ENCODE measurements at places on chromosomes 13 and 19. TPM values are rescaled to one million over a fixed set of nuclear protein-coding genes. Genes with fewer than 3 reads are reported as not detected.

The CD209 gene
- total RNA-seq = 0.82 TPM

The DEDD2 gene
- total RNA-seq = 20.0 TPM

- no peak for DNase-seq
Observed at GRCh38 chr13:26060357-26060756, 8.5 kb upstream of the SHISA2 start.

GRCh38 chr13:38824342-38824741, 137.5 kb downstream of the FREM2 start:
- no peak for DNase-seq

The KIR3DL1 gene
- not detected for total RNA-seq

DNA sequence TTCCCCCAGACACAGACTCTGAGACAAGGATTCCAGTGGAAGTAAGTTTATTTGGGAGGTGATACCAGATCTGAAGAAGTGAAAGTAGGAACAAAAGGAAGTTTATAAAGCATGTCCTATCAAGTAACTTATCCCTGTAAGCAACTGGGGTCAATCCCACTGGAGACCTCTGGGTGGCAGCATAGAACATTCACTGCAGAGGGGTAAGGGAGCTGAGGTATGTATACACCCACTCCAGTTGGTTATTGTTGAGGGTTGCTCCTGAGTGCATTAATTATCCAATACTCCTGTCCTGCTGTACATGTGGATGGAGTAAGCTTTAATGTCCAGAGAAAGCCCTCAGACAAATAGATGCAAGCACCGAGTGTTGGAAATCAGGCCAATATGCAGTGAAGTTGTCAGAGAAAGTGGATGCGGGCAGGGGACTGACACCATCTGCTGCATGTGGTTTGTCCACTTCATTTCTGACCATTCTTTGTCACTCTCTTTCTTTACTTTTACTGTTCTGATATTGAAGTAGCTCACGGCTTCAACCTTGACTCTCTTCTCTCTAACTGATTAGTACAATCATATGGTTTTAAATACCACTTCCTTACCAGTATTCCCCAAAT, 46.7 kb downstream of the NOTCH3 start:
- DNase-seq = no peak

GRCh38 chr19:1098177-1099051, 3.2 kb upstream of the POLR2E start:
- no peak for DNase-seq

The SGCG gene
- 0.82 TPM for total RNA-seq

DNA sequence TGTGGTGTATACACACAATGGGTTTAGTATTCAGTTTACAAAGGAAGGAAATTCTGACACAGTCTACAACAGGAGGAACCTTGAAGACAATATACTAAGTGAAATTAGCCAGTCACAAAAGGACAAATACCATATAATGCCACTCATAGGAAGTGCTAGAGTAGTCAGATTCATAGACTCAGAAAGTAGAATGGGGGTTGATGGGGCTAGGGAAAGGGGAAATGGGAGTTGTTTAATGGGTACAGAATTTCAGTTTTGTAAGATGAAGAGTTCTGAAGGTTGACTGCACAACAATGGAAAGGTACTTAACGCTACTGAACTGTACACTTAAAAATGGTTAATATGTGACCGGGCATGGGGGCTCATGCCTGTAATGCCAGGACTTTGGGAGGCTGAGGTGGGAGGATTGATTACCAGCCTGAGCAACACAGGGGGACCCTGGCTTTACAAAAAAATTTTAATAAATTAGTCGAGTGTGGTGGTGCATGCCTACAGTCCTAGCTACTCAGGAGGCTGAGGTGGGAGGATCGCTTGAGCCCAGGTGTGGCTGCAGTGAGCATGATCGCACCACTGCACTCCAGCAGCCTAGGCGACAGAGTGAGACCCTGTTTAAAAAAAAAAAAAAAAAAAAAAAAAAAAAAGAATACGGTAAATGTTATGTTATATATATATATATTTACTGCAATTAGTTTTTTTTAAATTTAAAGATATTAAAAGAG, 45.0 kb downstream of the SLC15A1 start:
- no peak for DNase-seq

- no peak for DNase-seq
Observed at GRCh38 chr13:98289339-98289945, 112.4 kb upstream of the RNF113B start.

The CRB3 gene
- total RNA-seq = 0.41 TPM

The ZFP14 gene
- 65.6 TPM for total RNA-seq

The EPS8L1 gene
- total RNA-seq = 2.9 TPM

GRCh38 chr13:62357887-62358645, 942.4 kb upstream of the PCDH20 start:
- DNase-seq = no peak

GRCh38 chr19:16244091-16244490, 46.4 kb downstream of the AP1M1 start:
- no peak for DNase-seq

DNA sequence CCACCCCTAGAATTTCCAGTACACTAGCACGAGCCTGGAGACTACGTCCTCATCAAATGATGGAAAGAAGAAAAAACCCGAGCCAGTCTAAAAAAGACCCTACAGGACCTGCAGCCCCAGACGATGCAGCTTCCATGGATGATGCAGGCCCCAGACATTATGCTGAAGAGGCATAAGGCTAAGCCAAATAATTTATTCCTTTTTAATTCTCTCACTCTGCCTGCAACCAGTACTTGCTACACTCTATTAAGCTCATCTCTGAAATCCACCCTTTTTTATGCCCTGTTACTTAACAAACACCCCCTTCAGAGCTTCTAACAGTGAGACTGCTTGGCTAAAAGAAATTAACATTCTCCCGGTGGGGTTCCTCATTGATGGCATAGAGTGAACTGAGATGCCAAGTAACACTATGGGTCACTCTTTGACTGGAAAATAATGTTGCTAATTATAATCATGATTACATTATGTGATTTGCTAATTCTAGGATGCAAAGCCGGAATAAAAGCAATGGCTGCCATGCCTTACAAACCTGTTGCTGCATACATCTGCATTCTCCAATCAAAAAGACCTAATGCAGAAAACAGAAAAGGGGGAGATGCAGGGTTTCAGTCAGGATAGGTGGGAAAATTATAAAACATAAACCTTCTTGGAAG, 1462.4 kb downstream of the UQCRFS1 start:
- no peak for DNase-seq

DNA sequence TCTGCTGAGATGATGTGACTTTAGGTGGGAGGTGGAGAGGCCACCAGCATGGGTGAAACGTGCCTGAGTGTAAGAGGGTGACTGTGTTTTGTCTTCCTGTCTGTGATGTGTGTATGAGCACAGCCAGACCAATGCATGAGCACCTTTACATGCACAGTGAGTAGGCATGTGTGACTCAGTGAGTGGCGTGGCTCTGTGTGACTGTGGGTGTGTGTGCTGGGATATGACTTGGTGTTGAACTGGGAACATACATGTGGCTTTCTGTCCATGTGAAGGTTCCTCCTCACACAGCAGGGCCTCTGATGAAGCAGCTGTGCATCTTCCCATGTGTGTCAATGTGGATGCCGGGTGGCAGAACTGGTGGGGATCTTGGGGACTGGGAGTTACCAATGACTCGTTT, 19.9 kb upstream of the LGALS13 start:
- no peak for DNase-seq

GRCh38 chr13:44158881-44159632, 214.6 kb upstream of the SERP2 start:
- no peak for DNase-seq

The IFI30 gene
- 0.41 TPM for total RNA-seq

DNA sequence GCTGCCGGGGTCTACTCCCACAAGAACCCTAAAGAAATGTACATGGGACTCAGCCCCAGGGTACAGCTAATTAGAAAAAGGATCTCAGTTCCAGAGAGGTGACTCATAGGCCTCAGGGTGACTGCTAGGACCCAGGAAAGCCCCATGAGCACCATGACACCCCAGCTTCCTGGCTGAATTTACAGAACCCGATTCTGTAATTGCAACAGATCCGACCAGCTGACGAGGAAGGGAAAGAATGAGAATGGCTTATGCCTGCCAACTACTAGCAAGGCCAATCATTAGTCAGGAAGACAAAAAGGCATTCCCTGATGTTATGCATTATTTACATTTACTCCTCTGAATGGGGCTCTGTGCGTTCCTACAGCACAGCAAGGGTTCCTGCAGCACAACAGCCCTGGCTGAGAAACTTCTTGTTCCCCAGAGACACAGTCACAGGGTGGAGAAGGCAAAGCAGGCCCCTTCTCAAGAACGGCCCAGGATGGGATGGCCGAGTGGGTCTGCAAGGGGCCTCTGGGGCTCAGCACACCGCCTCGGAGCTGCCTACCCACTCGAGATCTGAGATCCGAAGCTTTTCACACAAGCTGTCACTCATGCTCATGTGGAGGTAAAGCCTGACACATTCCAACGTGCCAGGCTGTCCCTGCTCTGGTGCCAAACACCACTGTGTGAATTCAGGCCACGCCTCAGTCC, 27.2 kb downstream of the PBX4 start:
- no peak for DNase-seq

DNA sequence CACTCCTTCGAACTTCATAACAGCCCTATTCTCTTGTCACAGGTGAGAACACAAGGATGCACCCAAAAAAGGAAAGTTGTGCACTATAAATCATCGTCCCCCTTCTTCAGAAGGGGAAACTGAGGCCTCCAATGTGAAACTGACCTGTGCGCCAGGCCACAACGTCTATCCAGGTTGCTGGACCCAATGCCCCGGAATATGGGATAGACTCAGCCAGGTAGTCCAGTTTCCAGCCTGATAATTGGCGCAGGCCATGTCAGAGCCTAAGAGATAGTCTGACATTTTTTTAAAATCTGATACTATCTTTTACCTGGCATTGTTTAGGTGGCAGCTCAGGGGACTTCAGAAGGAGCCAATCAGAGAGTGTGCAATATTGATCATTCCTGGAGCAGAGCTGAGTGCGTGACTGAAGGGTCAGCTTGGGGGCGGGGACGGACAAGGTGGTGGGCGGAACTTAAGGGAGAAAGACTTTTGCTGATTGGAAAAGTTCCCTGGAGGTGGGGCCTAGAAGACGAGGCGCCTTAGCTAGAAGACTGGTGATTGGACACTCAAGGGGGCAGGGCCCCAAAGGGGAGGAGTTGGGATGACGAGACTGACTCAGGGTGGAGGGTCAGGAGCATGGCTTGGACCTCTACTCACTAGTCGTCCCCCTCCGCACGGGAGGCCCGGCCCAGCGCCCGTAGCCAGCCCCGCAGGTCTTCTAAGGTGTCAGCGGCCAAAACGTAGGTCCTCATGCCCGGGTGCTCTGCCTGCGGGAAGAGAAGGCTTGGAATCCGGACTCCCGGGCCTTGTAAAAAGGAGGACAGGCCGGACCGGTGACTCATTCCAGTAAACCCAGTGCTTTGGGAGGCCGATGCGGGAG, 8.5 kb downstream of the PLEKHA4 start:
- no peak for DNase-seq
